ENCODE measurements at places on chromosomes 5 and 9. TPM values are rescaled to one million over a fixed set of nuclear protein-coding genes. Genes with fewer than 3 reads are reported as not detected.

TAS2R1 gene
- not detected for total RNA-seq

- no peak for DNase-seq
Observed at GRCh38 chr9:11319538-11319937, 706.7 kb upstream of the PTPRD start.

DNA sequence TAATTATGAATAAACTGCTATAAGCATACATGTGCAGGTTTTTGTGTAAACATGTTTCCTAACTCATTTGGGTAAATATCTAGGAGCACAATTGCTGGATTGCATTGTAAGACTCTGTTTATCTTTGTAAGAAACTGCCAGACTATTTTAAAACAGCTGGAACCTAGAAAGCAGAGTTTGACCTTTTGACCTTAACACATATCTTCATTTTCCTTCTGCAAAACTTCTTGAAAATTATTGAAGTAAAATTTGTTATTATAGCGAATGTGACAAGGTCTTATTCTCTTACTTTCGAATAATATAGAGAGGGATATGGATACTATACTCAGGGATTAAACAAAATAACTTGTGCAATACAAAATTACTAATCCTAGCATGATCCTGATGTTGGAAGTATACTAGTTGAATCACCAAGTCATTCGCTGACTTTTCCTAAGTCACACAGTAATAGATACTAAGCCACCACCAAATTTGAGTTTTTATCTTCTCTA lies 3.2 kb upstream of the ANXA1 start:
- DNase-seq = no peak

C5orf58 gene
- not detected for total RNA-seq

DNA sequence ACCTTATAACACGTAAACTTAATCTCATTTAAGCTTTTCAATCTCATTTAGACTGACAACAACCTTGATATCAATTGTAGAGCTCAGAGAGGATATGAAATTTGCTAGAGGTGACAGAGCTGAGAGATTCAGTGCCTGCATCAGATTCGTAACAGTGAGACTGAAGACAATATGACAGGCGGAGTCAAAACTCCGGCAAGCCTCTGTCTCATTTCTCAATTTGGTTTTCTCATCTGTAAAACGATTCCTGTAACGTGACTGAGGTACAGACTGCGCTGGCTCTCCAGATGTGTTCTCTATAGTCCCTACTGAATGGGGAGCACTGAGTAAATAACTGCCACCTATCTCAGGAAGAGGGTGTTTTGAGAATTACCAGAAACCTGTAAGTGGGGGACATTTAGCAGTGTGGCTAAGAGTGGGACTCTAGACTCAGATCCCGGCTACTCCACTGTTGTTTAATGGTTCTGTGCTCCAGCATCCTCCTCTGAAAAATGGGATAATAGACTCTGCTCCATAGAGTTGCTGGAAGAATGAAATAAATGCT lies 3.0 kb upstream of the MCIDAS start:
- no peak for DNase-seq

GRCh38 chr9:28956116-28956880 lies 1383.0 kb upstream of the C9orf72 start:
- DNase-seq = no peak

DNA sequence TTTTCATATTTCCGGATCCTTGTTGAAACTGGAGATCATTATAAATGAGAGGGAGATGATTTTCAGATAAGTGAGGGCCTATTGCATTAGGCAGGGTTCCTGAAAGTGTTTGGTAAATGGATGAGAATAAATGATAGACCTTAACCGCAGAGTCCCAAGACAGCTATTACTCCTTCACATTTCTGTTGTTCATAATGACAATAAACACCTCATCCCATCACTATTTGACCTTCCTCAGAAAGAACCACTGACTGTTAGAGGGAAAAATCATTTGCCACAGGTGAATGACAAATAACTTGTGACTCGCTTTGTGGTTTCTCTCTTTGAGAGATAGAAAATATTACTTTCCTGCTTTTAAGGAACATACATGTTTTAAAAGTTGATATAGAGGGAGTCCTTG lies 47.3 kb upstream of the TRMT10B start:
- DNase-seq = no peak

DNA sequence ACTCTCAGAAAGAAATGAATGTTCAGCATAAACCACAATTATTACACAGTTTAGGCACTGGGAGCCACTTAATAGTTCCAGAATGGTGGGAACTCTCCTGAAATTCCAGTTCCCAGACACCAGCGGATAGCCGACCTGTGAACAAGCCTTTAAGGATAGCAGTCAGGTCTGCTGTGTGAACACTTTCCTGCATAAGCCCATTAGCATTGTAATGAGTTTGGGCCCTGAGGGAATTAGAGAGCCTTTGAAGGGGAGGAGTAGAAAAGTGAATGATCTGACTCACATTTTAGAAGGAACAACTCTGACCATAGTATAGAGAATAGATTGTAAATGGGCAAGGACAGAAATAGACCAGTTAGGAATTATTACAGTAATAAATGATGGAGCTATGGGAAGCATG lies 189.1 kb downstream of the ADGRV1 start:
- no peak for DNase-seq

GKAP1 gene
- total RNA-seq = 17.2 TPM

TLR4 gene
- 7.5 TPM for total RNA-seq

DNA sequence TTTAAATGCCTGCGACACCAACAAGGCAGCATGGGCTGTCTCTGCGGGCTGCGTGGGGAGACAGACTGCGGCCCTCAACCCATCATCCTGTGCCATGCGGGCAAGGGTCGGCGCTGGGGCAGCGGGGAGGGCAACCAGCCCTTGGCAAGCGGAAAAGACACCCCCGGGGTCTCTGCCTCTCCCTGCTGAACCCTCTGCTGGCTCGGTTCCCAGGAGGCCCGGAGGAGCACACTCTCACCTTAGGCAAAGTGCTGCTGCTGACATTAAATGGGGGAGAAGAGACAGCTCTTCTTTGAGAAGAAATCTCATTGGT lies 129.6 kb upstream of the PPP1R26 start:
- DNase-seq = no peak

PCDHA7 gene
- total RNA-seq = not detected

DNA sequence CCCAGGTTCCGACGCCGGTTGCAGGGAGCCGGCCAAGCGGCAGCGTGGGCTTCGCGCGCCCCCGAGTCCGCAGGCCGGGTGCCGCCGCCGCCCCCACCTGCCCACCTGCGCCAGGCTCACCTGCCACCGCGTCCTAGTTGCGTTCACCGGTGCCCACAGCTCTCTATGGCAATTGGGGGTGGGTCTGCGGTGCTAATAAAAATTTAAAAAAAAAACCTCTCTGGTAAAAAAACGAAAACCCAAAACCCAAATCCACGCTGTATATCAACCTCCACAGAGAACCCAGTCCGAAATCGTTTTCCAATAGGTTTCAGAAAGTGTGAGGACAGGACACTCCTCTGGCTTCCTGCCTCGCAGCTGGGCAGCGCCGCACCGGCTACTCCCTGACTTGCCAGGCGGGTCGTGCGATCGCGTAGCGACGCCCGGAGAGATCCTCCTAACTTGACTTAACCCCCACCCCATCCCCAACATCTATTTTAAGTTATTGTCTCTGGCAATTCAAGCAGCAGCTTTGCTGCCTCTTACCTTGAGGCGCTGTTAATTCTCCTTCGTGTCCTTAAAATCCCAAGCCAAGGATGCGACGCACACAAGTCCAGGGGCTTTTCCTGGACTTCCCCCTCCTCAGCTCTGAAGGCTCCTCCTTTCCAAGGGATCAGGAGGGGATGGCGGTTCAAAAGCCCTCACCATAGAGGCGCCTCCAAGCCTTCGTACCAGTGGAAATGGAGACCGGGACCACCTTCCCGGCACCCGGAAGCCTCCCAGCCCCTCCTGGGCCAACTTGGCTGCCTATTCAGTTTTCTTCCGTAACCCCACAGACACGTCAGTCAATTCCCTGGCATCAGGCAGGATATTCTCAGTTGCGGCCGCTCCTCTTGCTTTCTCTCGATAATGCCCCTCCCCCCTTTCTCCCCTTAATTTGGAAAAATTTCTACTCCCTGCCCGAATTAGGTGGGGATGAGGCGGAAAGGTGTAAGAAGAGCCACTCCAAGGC lies 1639.4 kb upstream of the C9orf72 start:
- DNase-seq = peak; percentile 62

GRCh38 chr9:110030632-110031031 lies 177.3 kb downstream of the C9orf152 start:
- no peak for DNase-seq

- no peak for DNase-seq
Observed at GRCh38 chr9:74379718-74380117, 117.4 kb upstream of the RORB start.

TIFAB gene
- total RNA-seq = not detected

All from cardiac septum (tissue), 1 donor.